ENCODE measurements at places on chromosomes 16 and 17.

GRCh38 chr17:45116434-45117016 lies 15.8 kb downstream of the PLCD3 start:
- DNase-seq, result no peak

DNA sequence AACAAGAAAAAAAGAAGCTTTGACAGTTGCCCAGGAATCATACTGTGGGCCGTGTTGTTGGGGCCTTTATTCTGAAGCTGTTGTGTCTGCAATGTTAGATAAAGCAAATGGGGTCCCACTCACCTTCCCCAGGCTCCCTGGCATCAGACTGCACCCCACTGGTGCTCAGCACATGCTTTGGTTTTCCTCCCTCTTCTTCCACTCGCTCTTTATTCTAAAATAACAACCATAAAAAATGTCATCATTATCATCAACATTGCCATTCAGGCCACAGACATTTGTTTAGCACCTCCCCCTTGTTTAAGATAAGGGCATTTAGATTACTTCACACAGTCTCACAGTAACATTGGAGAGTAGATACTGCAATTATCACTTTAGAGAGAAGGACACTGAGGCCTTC lies 8.2 kb downstream of the MYLK3 start:
- no peak for DNase-seq

DNA sequence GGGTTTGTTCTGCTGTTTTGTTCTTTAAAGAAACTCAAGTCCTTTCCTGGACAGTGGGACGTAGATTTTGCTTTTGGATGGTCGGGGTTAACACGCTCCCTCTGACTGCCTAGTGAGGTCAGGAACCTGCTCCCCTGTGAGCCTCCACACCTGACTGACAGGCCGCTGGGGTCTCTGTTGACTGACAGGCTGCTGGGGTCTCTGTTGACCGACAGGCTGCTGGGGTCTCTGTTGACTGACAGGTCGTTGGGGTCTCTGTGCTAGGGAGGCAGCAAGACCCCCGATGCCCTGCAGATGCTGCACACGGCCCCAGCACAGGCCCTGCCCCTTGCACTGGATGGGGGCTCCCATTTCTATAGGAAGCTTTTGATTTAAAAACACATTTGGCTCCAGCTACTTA lies 33.5 kb downstream of the LMF1 start:
- DNase-seq, result no peak

DNA sequence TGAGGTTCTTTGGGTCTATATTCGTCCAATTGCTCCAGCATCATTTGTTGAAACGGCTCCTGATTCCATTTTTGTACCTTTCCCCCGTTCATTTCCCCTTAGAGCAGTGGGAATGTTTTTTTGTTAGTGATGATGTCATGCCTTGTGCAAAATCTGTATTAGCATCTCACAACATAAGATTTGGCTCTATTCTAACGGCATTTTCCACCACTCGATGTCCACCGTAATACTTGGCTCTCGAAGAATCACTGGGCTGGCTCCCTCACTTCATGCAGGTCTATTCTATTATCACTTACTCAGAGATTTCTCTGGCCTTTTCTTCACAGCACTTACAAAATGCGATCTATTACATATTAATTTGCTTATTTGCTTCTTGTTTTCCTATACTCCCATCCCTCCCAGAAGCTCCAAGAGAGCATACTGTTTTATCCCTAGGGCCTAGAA lies 571 bp upstream of the NME1 start:
- no peak for DNase-seq

DNA sequence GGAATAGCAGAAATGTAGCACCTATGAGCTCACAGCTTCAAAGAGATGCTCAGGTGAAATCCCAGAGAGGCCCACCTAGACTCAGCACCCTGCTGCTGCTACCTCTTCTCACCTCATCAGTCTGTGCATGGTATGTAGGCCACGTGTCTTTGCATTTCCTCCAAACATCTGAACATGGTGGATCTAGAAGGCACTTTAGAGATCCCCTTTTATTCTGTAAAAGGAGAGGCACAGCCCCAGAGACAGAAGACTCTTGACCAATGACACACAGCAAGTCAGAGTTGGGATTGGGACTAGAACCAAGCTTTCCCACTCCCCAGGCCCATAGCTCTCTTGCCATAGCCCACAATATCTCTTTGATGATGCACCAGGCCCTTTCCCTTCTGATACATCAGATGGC lies 19.4 kb upstream of the NKD1 start:
- no peak for DNase-seq

- DNase-seq, result no peak
Observed at GRCh38 chr17:16962804-16963203, 9.1 kb downstream of the TNFRSF13B start.

DNA sequence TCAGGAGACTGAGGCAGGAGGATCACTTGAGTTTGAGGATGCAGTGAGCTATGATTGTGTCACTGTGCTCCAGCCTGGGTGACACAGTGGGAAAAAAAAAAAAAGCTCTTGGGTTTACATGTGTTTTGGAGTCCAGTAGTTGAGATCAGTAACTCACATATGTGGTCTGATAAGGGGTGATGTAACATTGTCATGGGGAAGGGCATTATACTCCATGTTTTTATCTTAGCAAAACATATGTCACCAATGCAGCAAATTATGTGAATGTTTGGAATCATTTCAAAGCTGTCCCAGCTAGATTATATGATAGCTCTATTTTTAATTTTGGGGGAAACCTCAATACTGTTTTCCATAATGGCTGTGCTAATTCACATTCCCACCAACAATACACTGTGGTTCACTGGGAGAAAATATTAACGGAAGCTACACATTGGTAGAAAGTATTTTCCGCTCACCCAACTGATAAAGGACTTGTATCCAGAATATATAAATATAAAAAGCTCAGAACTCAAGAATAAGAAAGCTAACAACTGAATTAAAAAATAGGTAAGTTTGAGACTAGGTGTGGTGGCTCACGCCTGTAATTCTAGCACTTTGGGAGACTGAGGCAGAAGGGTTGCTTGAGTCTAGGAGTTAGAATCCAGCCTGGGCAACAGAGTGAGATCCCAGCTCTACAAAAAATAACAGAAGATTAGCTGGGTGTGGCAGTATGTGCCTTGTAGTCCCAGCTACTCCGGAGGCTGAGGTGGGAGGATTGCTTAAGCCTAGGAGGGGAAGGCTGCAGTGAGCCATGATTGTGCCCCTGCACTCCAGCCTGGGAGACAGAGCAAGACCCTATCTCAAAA lies 224.1 kb upstream of the TBX2 start:
- DNase-seq, result no peak

- DNase-seq, result no peak
Observed at GRCh38 chr17:57714665-57715180, 30.4 kb downstream of the CCDC182 start.

- DNase-seq, result peak; percentile 10
Observed at GRCh38 chr16:21159281-21159951, 942 bp downstream of the LDAF1 start.

DNA sequence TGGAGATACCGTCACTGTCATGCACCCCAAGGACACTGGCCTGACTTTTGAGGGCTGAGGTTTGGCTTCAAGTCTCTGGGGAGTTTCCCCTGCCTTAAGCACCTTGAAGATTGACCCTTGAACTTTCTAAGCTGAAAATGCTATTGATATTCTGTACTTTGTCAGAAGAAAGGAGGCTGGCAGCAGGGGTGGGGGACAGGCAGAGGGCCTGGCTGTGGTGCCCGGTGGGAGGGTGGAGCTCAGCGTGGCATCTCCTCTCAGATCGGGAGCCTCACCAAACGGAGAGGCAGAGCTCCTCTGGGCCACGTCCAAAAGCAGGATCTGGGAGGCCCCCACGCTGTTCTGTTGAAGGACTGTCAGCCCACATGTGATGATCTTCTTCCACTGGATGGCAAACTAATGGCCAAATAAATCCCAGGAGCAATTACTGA lies 305.2 kb upstream of the IRX3 start:
- DNase-seq, result no peak

GRCh38 chr16:66834746-66835145 lies 4.0 kb upstream of the NAE1 start:
- DNase-seq, result no peak

- no peak for DNase-seq
Observed at GRCh38 chr17:49835472-49835871, 12.4 kb downstream of the TAC4 start.

- DNase-seq, result no peak
Observed at GRCh38 chr17:35449371-35449931, 885 bp upstream of the SLFN13 start.

GRCh38 chr17:27824176-27824715 lies 23.9 kb upstream of the NOS2 start:
- no peak for DNase-seq

DNA sequence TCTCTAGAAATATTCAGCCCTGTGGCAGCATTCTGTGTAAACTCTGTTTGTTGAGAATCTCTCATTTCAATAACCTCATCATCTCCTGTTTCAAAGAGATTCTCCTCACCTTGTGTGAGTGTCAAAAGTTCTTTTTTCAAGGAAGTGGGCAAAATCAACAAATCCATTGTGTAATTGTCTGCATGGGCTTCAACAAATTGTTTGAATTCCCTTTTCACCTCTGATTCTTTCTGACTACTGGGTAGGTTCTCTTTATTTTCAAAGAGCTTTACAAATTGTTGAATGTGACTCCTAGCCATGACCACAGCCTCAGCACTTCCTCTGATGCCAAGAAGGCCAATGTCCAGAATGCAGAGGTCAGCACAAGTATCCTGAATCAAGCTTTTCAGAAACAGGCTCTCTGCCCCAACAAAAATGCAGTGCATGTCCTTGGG lies 48.0 kb downstream of the N4BP1 start:
- no peak for DNase-seq

DNA sequence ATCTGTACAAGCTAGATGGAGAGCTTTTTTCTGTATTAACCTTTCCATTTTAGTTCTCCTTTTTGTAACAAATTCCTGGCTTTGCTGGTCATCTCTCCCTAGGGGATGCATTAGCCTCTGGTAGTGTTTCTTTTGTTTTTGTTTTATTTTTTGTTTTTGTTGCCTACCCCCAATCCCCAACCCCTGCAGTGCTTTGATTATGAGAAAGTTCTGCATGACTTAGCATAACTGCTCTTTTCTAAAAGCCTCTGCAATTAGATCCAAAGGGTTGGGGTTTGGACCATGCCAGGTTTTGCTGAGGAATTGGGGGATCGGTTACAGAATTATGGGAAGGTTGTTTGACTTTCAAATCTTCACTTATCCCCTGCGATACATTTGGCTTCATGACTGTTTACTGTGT lies 98.2 kb downstream of the ADAMTS18 start:
- no peak for DNase-seq

- no peak for DNase-seq
Observed at GRCh38 chr16:86862595-86863280, 284.4 kb downstream of the FOXL1 start.

DNA sequence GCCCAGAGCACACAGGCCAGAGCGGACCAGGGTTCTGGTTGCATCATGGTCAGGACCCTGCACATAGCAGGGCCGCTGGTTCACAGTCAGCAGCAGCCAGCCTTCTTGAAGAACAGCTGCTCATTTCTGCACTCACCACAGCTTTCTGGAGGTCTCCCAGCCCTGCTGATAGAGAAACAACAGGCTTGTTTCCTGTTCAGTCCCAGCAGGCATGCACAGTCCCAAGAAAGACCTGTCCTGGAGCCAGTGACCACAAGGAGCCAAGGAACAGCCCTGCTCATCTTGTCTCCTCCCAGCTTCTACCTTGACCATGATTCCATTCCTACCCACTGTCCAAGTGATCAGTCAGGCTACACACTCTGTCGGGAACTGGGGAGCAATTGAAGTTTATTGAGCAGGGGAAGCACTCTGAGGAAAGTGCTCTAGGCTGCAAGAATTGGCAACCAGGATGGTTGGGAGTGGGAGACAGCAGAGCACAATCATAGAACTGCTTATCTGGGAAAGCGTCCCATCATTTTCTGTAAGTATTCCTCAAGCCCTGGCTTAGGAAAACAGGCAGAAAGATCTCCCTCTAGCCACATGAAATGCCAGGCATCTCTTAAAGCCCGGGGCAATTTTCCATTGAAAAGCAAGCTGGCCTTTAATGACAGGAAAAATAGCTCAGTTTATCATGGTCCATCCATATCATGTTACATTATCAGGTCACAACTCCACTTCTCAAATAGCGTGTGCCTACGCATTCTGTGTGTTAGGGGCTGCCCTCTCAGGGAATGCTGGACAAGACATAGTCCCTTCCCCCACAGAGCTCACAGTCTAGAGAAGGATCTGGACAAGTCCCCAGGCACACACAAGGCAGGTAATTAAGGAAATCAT lies 155.4 kb upstream of the FOXF1 start:
- no peak for DNase-seq
